Iris pigment epithelial cell (primary cell): ENCODE measurements at places on chromosomes 6 and 20.

- no peak for DNase-seq
Measured at GRCh38 chr6:135581211-135581610, 83.7 kb upstream of the AHI1 start.

DNA sequence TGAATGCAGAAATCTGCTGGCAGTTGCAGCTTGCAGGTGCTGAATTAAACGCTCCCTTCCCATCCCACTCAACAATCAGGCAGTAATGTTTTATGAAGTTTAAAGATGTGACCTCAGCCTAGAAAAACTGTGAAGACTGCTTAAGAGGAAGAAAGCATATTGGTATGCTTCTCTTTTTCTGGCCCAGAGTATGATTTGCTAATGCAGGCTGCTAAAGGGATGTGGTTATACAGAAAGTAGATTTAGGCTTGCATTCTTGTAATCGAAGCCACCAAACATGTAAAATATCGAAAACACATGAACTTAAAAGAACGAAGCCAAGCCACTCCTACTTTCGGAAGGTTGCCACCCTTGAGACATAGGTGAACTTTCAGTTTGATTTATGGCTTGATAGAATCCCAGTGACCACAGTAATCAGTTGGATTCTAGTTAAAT is 40.7 kb downstream of the MAP3K5 start:
- DNase-seq: no peak

- no peak for DNase-seq
Measured at GRCh38 chr20:38052870-38053269, 19.3 kb downstream of the RPRD1B start.

DNA sequence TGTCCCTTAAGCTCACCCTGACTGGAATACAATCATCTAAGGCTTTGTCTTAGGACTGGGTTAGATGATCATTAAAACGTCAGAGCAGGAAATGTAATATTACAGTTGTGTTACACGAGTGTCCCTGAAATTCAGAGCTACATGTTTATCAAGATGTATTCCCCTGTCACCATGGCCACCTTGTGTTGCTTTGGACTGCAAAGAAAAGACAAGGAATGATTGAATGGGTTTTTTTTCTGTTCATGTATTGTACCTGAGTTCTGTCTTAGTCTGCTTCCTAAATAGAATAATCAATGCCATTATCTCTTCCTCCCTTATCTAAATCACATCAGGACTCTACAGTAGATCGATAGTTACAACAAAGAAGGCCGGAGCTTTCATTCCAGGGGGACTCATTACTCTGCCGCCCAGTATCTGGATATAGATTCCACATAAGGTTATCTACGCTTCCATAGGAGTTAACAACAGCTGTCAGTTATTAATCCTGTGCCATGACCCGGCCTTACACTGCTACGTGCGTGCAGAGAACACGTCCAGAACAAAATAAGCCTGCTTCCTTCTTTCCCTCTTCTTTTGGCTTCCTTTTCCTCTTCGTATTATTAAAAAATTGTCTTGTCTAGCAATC is 274.1 kb upstream of the SASH1 start:
- DNase-seq: no peak

- peak; percentile 74 for DNase-seq
Measured at GRCh38 chr6:121838842-121839241, 403.4 kb downstream of the GJA1 start.

DNA sequence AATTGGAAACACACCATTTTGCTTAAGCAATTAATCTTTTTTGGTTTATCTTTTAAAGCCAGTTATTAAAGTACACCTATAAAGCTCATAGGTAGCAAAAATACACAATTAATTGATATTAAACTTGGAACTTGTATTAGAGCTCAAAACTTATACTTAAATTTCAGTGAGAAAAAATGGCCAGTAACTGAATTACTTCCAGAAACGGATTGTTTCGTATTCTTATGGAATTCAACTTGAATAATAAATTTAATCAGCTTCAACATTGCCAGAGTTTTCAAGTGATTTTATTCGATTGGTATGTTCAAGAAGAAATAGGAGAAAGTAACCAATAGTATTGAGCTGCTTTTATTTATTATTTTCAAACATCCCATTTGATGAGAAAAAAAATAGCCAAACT is 112.7 kb upstream of the PDE10A start:
- DNase-seq: no peak

GRCh38 chr6:119323931-119324330 is 25.6 kb downstream of the MAN1A1 start:
- peak; percentile 30 for DNase-seq

GRCh38 chr6:108176281-108177089 is 10.7 kb downstream of the NR2E1 start:
- no peak for DNase-seq

DNA sequence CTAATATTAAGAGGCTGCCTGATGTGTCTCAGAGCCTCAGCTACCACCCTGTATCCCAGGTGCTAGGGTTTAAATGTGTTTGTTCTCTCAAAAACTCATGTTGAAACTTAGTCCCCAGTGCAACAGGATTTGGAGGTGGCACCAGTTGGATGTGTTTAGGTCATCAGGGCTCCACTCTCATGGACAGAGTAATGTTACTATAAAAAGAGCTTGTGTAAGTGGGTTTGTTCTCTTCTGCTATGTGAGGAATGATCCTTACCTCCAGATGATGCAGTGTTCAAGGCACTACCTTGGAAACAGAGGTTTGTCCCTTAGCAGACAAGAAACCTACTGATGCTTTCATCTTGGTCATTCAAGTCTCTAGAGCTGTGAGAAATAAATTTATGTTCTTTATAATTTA is 164.9 kb upstream of the EPHA7 start:
- no peak for DNase-seq

DNA sequence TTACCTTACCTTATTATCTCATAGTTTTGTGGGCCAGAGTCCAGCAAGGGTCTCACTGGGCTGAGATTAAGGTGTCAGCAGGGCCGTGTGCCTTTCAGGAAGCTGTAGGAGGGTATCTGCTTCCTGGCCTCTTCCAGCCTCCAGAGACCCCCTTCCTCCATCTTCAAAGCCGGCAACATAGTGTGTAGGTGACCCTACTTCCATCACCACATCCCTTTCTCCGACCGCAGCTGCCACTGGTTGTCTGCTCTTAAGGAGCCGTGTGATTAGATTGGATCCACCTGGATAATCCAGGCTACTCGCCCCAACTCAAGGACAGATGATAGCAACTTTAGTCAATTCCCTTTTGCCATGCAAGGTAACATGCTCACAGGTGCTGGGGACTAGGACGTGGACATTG is 91.2 kb downstream of the JPH2 start:
- no peak for DNase-seq

DNA sequence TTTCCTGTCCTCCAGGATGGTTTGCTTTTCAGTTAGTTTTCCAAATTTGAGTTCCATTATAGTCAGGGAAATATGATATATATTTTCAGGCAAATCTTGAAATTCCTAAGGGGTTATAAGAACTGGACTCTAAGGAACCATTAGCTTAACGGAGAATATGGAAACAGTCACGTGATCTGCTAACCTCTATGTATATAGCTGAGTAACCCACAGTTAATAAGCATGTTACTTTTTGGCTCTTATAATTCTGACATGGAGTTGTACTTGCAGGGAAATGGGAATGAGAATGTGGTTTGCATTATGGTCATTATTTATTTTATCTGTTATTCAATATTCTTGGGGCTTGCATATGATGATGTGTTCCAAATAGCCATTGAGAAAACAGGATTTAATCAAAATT is 23.3 kb downstream of the SOBP start:
- no peak for DNase-seq

DNA sequence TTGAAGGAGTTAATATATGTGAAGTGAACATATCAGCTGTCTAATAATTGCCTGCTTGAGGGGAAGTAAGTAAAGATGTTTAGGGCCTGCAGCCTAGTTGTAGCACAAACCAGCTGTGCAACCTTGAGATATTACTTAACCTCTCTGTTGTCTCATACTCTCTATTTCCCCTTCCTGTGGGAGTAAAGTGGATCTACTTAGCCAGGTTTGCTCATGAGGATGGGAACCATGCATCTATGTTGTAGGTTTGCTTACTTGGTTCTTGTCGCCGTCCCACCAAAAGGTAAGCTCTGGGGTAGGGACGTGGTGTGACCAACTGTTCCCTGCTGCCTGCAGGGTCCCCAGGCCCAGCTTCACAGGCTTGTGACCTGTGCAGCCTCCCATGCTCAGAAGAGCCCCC is 362.7 kb upstream of the SULF2 start:
- DNase-seq: no peak

GRCh38 chr6:47047479-47048407 is 5.6 kb upstream of the ADGRF1 start:
- peak; percentile 78 for DNase-seq

- DNase-seq: peak; percentile 29
Measured at GRCh38 chr6:33439956-33440648, 14.3 kb upstream of the ZBTB9 start.

GRCh38 chr6:9537381-9537780 is 877.5 kb downstream of the TFAP2A start:
- DNase-seq: peak; percentile 67

DNA sequence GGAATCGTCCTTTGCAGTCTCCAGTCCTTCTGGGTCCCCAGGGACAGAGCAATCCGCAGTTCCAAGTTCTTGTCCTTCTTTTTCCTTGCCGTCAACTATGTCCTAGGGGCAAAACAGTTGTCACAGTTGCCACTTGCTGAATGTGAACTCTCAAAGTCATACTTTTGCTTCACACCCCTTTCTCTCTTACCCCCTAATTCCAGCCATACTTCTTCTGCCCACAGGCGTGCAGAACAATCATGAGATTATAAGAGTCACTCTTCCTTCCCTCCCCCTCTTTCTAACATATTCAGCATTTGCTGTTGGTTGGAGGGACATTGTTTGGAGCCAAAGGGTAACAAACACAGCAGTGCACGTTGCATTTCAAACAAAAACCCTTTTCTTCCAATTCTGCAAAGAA is 74.4 kb downstream of the BCAS1 start:
- no peak for DNase-seq

DNA sequence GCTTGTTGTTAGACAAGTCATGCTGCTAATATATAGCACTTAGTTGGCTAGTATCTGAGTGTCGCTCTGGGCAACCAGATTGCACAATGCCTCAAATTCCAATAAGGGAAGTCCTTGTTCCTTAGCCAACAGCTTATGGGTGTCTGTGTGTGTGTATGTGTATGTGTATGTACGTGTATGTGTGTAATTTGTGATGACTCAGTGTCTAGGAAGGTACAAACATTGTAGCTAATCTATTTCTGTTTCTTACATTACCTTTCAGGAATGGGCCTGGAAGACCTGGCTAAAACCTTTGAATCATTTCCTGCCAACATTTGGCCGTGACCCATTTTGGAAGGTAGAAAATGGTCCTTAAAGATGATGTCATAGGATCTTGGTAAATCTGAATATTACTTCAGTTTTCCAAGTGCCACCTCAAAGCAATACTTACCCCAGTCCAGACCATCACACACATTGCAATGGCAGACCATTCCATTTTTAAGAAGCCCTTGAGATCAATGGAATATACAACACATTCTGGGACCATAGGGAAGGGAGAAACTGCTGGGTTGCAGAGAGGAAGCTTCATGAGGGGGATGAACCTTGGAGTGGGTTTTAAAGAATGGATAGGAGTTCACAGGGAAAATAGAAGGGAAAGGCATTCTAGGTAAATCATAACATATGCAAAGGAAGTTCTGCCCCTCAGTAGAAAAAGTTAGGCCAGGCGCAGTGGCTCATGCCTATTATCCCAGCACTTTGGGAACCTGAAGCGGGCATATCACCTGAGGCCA is 25.1 kb downstream of the NEDD9 start:
- peak; percentile 100 for DNase-seq

DNA sequence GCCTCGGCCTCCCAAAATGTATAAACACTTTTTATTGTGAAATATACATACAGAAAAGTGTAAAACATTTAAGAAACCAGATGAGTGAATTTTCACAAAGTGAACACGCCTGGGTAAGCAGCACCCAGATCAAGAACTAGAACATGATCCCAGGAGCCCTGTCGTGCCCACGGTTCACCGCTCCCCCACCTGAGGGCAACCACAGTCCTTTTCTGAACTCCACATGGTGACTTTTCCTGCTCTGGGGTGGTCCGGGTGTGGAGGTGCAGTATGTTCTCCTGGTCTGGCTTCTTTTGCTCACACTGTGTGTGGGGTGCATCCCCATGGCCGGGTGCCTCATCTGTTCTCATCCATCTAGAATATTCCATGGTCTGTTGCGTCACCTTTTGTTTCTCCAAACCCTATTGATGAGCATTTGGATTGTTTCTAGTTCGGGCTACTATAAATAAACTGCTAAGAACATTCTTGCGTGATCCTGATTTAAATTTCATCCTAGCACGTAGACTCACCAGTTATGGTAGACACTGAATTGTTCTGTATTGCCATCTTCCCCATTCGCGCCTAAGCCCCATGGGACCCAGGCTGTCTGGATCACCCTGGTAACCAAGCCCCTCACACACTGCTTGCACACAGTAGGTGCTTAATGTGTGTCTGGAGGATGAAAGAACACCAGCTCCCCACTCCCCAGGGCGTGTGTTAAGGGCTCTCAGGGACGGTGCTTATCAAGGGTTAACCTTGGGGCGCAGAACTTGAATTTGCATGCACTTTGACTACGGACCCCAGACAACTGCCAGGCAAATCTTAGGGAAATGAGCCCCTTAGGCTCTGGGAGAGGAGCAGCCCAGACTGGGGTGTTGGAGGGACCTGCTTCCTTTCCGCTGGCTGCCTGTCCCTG is 56.2 kb downstream of the CTCFL start:
- no peak for DNase-seq

DNA sequence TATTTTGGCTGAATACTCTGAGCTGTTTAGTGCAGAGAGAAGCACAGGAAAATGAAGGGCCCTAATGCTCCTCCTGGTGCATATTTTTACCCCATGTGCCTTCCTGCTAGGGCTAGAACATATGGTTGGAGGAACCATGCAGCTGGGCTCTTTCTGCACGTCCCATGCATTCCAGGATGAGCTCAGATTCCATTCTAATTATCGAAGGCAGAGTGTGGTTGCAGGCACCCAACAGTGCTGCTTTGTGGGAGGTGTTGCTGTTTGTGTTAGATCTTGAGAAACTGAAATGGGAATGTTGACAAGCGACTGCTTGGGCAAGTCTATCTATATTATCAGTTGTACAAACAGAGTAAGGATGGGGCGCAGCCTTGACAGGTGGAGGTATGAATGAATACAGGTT is 419.5 kb downstream of the DHX35 start:
- no peak for DNase-seq

DNA sequence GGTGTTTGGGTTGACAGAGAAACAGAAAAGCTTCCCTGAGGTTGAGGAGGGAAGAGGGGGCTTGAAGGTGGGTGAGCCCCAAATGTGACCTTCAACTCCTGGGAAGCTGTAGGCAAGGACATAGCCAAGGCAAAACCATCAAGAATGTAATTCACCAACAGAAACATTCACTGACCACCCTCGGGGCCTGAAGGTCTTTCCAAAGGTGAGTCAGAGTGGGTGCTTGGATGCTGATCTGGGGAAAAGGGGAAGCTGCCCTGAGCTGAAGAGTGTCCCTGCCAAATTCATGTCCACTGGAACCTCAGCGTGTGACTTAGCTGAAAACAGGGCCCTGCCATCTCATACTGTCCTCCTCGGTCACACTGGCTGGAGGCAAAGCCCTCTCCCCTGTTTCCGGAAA is 234.2 kb upstream of the SULF2 start:
- no peak for DNase-seq

GRCh38 chr20:43736588-43737158 is 9.9 kb upstream of the GTSF1L start:
- no peak for DNase-seq

GRCh38 chr6:125316621-125317020 is 14.9 kb upstream of the HDDC2 start:
- DNase-seq: no peak

- peak; percentile 47 for DNase-seq
Measured at GRCh38 chr20:16407251-16408067, 165.8 kb downstream of the KIF16B start.

GRCh38 chr6:100691972-100692371 is 189.2 kb downstream of the ASCC3 start:
- peak; percentile 9 for DNase-seq

GRCh38 chr20:13821876-13822275 is 37.0 kb downstream of the NDUFAF5 start:
- DNase-seq: peak; percentile 25
